ENCODE measurements at places on chromosomes 2 and 18.

GRCh38 chr2:174730698-174731018, 33.6 kb downstream of the CHRNA1 start:
- DNase-seq: no peak

GRCh38 chr2:239509373-239510143, 108.7 kb upstream of the HDAC4 start:
- DNase-seq: no peak

DNA sequence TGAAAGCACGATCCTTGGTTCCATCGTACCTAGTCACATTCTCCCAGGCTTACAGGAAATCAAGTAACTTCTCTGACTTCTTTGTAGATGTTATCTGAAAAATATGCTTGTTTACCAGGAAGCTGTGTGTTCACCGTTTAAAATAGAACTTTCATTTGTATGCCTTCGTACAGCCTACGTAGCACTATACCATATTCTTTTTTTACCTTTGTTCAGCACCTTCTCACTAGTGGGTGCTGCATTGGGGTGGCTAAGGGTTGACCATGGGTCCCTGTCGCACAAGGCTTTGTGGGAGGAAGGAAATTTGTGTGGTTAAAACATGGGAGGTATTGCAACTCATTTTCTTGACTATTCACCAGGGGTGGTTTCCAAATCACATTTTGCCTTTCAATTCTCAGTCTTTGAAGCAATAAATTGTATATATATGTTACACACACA, 16.6 kb downstream of the MALT1 start:
- DNase-seq: no peak

DNA sequence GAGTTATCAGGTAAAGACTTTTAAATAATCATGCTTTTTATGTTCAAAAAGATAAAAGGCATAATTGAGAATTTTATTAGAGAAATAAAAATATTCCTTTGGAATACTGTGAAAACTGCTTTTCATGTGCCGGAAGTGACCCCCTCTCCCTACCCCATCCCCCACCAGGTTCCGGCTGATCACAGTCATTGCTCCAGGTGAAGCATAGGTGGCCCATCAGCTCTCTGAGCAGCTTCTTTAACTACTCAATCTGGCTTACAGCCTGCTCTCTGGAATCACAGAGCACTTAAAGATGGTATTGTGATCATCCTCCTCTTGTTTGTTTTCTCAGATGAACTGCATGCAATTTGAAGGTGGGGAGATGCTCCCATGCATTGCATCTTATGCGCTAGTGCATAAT, 257.7 kb downstream of the EN1 start:
- DNase-seq: no peak

- no peak for DNase-seq
These were observed 7.0 kb upstream of the TXNDC2 start for GRCh38 chr18:9878783-9879242.

- no peak for DNase-seq
These were observed 15.8 kb upstream of the VWC2L start for GRCh38 chr2:214395040-214395439.

DNA sequence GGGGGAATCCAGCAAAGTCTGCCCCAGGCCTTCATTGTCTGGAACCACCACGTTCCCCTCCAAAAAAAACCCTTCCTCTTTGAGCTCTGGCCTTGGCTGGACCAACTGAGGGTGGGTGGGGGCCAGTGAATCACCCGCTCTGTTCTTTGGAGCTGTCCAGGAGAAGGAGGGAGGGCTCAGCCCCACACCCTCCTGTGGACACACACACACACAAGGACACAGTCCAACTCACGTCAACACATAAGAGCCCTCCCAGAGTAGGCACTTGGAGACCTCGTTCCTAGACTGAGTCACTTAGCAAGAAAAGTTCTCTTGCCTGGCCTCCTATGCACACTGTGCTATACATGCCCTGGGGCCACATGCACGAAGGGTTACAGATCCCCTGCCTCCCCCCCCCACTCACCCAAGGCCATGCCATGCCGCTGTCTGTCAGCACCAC, 1.2 kb upstream of the TNS1 start:
- no peak for DNase-seq

- DNase-seq: no peak
These were observed 151.3 kb upstream of the PELI1 start for GRCh38 chr2:64295326-64296139.

DNA sequence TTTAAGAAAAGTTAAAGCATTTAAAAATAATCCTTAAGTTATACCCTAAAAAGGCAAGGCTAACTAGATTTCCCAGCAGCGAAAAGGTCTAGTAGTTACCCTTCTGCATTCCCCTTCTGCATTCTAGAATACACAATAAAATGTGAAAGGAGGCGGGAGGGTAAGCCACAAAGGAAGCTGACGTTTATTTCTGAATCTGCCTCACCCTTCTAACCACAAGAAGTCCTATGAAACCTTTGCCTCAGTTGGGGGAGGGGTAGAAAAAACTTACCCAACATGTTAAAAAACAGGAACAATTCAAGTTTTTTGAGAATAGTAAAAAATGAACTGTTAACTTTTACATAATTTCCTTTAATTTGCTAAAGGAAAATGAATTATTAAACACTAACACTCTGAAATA, 11.3 kb downstream of the STK17B start:
- no peak for DNase-seq

- DNase-seq: no peak
These were observed 17.2 kb downstream of the SPEG start for GRCh38 chr2:219451661-219452360.

- no peak for DNase-seq
These were observed 721 bp downstream of the ADAM17 start for GRCh38 chr2:9554921-9555296.

GRCh38 chr2:173654161-173654895, 299.7 kb downstream of the CDCA7 start:
- peak; percentile 8 for DNase-seq

GRCh38 chr18:32299484-32299883, 109.6 kb downstream of the MEP1B start:
- DNase-seq: no peak

- no peak for DNase-seq
These were observed 53.4 kb upstream of the BZW1 start for GRCh38 chr2:200758341-200758740.

DNA sequence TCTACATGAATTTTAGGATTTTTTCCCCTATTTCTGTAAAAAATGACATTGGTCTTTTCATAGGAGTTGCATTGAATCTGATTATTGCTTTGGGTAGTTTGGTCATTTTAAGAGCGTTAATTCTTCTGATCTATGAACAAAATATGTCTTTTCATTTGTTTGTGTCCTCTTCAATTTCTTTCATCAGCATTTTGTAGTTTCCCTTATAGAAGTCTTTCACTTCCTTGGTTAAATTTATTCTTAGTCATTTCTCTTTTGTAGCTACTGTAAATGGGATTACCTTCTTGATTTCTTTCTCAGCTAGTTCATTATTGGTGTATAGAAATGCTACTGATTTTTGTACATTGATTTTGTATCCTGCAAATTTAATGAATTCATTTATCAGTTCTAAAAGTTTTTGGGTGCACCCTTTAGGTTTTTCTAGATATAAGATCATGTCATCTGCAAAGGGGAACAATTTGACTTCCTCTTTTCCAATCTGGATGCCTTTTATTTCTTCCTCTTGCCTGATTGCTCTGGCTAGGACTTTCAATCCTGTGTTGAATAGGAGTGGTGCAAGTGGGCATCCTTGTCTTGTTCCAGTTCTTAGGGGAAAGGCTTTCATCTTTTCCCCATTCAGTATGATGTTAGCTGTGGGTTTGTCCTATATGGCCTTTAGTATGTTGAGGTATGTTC, 36.6 kb upstream of the AAK1 start:
- no peak for DNase-seq

DNA sequence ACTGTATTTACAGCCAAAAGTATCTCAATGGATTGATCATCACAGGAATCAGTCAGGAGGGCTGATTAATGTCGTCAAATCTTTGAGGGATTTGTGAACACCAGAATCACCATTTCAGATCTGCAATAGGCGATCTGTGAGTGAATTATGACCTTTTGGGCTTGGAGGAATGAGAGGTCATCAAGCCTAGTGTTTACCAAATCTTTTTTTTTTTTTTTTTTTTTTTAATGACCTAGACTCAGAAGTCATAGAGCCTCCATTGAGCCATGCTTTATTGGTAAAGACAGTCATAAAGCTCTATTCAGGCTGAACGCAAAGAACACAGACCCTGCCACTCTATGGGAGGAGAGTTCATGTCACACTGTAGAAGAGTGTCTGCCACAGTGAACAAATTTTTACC, 97.7 kb downstream of the SOCS6 start:
- DNase-seq: no peak
